ENCODE measurements at places on chromosomes 11 and 22.

- no peak for DNase-seq
These were observed 104.3 kb downstream of the MAML2 start for GRCh38 chr11:96238563-96239135.

GRCh38 chr11:122394313-122394712 lies 261.2 kb upstream of the UBASH3B start:
- no peak for DNase-seq

- no peak for DNase-seq
These were observed 789 bp downstream of the SIK2 start for GRCh38 chr11:111602865-111603610.

GRCh38 chr11:95108671-95109551 lies 19.3 kb downstream of the ENDOD1 start:
- no peak for DNase-seq

- no peak for DNase-seq
These were observed 40.7 kb downstream of the FAM181B start for GRCh38 chr11:82692981-82693380.

GRCh38 chr11:95922099-95922498 lies 1.8 kb downstream of the MTMR2 start:
- no peak for DNase-seq

GRCh38 chr22:45763236-45763624 lies 91.6 kb downstream of the ATXN10 start:
- DNase-seq: no peak

- no peak for DNase-seq
These were observed 3.5 kb downstream of the PANX1 start for GRCh38 chr11:94132152-94132558.

DNA sequence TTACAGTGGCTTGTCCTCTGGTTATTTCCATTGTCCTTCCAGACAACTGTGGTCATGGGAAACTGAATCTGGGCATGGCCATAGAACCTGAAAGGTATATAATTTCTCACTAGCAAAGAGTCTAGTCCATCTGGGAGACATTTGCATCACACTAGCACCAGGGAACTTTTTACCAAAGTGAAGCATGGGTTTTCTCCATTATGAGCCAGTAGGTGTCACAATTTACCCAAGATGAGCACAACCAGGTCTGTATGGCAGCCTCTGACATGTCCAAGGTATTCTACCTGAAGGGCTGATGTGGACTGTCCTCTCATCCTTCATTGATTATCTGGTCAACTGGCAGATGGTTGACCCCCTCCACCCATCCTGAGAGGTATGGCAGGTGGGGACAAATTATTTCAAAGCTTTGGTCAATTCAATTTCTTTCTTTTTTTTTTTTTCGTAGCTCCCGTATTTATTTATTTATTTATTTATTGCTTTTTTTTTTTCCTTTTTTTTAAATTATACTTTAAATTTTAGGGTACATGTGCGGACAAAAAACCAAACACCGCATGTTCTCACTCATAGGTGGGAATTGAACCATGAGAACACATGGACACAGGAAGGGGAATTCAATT lies 425.9 kb downstream of the TMEM135 start:
- no peak for DNase-seq

- DNase-seq: no peak
These were observed 126.7 kb upstream of the RCN1 start for GRCh38 chr11:31964181-31964580.

DNA sequence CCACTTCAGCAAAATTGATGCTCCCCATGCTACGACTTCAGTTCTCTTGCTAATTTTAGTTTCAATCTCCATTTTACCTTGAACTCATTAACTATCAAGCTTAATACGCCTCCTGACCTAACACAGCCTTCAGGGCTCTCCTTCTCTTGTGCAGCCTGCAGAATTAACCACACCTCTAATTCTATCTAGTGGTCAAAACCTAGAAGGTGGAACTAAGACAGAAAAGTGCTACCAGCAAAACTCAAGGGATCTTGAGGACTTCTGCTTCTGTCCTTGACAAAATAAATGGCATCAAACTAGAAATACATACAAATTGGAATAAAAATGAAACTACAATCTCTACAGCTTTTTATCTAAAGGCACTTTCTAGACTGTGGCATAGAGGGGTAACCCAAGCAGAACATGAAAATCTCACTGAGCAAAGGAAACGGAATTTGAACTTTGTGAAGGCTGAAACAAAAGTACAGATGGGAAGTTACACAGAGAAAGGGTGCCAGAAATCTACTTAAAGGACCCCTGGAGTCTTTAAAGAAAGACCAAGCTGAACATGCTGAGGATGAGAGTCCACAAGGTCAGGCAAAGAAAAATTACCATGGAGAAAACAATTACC lies 10.7 kb downstream of the CWF19L2 start:
- DNase-seq: no peak

GRCh38 chr11:122268601-122269130 lies 152.7 kb upstream of the BLID start:
- no peak for DNase-seq

DNA sequence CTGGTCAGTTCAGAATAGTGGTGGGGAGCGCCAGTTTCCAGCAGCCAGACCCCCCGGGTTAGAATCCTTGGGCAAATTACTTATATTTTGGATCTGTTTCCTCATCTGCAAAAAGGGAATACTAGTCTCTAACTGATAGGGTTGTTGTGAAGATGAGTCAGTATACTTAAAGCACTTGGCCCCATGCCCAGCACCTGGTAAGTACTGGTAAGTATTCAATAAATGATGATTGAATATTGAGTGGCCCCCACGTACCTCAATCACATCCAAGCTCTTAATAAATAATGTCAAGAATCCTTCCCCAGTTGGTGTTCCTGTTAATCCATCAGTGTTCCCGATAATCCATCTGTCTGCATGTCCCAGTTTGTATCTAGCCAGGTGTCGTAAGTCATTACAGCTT lies 12.1 kb downstream of the ACP2 start:
- no peak for DNase-seq

DNA sequence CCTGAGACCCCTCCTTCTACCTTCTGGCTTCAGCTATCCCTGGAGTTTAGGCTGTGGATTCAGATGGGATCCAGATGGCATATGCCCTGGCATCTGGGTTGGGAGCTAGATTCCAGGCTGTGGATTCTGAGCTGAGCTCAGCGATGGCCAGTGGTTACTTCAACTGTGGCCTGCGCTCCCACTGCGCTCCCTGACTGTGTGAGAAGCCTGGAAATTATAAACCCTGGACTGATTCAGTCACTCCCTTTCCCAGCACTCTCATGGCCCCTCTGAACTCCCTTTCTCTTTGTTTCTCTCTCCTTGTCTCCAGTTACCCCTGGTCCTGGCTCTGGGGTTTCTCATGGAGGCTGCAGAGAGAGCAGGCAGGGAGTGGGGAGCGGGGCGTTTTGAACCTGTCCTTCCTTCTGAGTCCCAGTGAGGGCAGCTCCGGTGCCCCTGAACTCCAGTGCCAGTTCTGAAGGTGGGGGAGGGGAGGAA lies 4.8 kb downstream of the ARHGEF17 start:
- DNase-seq: no peak

- DNase-seq: no peak
These were observed 17.8 kb upstream of the BRSK2 start for GRCh38 chr11:1371836-1372465.

DNA sequence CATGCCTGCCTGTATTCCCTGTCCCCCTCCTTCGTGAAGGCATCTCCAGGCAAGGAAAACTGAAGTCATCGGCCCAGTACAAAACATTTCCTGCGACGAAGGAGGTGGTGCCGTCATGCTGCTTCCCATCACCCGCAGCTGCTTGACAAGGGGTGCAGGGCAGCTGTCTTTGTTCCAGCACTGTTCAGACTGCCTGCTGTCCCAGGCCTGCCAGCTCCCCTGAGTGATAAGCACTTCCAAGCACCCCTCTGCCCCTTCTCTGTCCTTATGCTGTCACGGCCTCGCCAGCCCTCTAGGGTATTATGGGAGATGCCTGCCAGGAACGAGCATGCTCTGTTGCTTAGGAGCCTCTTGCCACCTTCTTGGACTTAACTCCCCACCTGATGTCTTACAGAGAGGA lies 37.1 kb upstream of the BSX start:
- DNase-seq: no peak

DNA sequence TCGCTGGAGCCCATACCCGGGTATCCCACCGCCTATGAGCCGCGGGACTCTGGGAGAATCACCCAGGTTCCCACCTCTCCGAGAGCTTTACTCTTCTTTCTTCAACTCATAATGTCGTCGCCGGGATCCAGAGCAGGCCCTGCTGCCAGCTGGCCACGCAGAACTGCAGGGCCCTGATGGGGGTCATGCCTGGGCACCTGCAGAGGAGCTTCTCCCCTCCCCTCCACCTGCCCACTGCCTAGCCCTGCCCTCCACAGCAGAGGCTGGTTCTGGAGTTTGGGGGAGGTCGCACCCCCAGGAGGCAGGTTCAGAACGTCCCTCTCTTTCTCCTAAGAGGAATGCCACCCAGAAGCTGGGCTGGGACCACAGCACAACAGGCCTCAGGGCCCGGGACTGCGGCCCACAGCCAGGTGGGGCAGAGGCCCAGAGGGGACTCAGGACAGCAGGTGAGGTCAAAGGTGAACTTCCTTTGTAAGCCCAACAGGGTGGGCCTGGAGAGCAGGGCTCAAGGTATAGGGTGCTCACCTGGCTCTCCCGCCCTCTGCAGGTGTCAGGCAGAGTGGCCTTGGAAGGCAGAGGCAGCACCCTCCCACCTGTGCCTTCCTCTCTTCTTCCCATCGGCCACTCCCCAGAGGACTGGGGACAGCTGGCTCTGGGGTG lies 1.9 kb downstream of the SLC25A45 start:
- DNase-seq: no peak

- peak; percentile 94 for DNase-seq
These were observed at the start of gene KDM2A for GRCh38 chr11:67118801-67119584. KDM2A (plus strand) TSS chr11:67119263; CDS start chr11:67121317, 2,054 bp downstream.

DNA sequence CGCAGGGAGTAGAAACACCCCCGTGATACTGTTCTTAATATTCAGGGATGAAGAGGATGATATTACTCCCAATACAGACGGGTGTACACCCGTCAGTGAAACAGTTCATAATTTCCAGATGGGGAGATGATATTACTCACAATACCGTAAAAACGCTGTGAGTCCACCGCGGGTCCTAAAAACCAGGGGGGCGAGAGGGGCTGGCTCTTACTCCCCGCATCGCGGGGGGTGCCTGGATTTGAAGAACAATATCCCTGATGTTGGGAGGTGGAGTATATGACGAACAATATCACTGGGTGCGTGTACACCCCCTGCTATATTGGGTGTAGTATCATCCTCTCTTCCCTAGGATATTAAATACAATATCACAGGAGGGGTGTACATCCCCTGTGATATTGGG lies 20.5 kb upstream of the APOL5 start:
- DNase-seq: no peak

DNA sequence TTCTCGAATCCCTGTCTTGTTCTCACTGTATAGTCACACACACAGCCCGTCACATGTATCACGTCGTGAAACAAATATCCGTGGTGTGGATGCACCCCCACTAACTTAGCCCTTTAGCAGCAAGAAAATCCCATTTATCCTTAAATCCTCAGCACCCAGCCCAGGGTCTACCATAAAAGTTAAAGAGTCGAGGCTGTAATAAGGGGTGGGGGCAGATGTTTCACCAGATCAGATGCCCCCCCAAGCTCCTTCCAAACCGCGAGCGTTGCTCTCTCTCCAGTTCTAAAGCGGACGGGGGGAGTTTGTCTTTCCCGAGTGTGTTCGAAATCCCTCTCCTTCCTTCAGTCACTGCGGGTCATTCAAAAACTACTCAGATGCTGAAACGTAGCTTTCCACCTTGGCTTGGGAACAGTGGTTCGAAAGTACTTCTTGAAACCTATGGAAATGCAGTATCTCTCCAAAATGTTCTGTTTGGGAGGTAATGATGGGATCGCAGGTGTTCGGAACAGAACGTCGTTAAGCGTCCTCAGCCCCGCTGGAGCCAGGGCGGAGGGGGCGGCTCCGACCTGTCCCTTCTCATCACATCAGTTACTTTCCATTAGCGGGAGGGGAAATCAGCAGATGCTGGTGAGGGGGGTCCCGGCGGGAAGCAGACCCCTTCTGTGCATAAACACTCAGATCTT lies 156.2 kb downstream of the BRD1 start:
- DNase-seq: no peak

- no peak for DNase-seq
These were observed 53.0 kb downstream of the GRAMD4 start for GRCh38 chr22:46673205-46673604.

DNA sequence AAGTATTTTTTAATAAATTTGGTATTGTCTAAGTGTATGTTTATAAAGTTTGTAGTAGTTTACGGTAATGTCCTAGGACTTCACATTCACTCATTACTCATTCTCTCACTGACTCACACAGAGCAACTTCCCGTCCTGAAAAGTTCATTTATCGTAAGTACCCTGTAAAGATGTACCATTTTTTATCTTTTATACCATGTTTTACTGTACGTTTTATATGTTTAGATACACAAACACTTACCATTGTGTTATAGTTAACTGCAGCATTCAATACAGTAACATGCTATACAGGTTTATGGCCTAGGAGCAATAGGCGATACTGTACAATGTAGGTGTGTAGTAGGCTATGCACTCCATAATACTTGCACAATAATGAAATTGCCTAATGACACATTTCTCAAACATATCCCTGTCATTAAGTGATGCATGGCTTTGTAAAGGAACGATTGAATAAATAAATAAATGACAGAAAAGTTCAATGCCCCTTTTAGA lies 12.5 kb upstream of the CARD18 start:
- DNase-seq: no peak

DNA sequence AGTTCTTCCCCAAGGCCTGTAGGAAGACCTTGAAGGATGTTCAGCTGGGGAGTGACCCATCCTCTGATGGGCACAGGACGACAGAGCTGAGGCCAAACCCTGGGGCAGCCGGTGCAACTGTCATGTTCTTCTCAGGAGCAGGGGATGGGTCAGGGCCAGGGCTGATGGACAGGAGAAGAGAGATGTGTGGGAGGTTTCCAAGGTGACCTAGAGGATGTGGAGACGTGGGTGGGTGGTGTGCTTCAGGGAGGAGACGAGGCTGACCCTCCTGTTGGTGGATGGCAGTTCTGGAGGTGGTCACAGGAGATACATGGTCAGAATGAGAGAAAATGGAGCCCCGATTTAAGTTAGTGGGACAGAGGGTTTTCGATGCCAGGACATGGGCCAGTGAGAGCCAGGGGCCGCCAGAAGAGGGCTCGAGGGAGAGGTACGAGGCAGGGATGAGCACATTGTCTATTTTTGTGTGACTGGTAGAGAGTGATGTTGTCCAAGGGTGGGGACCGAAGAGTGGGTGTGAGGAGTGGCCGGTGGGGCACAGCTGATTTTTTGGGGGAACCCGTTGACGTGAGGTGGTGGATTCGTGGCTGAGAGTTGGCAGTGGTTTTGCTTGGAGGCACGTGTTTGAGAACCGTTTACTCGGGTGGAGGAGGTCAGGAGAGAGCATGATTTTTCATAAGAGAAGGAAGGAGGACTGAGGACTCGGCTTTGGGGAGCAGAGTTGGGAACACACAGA lies 14.6 kb downstream of the TBC1D22A start:
- DNase-seq: no peak

DNA sequence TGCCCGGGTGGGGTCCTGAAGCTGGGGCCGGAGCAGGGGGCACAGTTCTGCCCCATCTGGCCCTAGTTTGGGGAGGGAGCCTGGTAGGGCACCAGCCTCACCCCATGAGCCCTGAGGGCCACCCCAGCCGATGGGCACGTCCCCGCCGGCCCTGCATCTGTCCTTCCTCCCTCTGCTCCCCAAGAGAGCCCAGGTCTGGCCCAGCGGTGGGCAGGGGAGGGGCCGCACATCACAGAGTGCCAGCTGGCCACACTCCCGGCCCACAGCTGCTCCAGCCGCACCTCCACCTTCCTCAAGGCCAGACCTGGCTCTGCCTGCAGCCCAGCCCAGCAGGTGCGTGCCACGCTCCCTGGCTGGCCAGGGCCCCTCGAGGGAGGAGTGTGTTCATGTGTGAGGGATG lies 21.6 kb downstream of the BRSK2 start:
- DNase-seq: no peak
